Kidney tubule cell (primary cell): ENCODE measurements at places on chromosomes 16 and 17.

DNA sequence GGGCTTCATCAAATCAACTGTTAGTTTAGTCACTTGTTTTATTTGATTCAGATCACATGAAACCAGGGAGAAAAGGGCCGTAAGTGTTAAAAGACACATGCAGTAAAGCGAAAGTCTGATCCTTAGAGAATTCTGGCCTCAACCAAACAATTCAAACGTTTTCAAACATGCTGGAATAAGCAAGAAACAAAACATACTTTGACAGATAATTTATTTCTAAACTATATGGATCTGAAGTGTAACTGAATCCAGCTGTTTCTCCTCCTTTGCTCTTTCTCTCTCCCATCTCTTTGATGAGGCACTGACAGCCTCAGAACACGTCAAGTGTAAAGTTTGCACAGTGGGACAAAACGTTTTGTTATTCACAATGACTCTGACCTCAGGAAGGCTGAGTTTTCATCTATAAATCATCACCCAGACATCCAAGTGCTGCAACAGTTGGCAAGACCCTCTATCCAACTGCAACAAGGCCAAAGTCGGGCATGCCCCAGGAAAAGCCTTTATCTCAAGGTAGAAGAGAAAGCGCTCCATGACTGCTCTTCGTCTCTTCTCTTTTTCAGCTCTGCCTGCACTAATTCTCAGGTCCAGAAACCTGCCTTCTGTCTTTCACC, 267.1 kb upstream of the MYOCD start:
- no peak for DNase-seq

GRCh38 chr16:50678531-50678930, 2.6 kb downstream of the SNX20 start:
- no peak for DNase-seq

- no peak for DNase-seq
These were observed 47.1 kb downstream of the ABAT start for GRCh38 chr16:8721336-8722024.

GRCh38 chr17:62064791-62065563, at the start of gene MED13:
MED13 (minus strand) TSS chr17:62065278; CDS start chr17:62065205, 73 bp downstream.
- DNase-seq: peak; percentile 46

- peak; percentile 77 for DNase-seq
These were observed 143.2 kb upstream of the ASIC2 start for GRCh38 chr17:33436321-33436720.

DNA sequence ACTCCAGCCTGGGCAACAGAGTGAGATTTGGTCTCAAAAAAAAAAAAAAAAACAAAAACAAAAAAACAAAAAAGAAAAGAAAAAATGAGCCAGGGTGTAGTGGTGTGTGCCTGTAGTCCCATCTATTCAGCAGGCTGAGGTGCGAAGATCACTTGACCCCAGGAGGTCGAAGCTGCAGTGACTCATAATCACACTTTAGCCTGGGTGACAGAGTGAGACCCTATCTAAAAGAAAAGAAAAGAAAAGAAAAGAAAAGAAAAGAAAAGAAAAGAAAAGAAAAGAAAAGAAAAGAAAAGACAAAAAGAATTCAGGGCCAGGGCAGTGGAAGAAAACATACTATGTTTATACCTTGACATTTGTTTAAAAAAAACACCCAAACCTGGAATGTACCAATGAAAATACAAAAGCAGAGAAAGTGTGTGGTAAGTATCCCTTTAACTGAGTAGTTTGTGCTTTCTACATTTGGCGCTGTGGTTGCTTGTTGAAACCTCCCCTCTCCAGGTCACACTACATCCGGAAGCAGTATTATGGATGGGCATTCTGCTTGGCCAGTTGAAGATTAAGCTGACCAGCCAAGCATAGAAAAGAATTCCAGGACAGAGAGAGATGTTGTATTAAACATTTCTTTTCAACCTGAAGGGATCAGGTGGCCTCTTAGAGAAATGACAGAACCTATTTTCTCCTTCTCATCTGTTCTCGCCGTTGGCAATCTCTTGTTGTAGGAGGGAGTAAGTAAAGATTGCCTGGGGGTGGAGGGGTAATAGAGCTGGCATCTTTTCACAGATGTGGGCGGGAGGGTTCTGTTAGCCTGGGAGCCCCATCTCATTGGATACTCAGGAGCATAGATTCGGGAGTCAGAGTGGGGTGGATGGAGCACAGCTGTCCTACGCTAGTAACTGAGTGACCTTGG, 12.1 kb upstream of the PRKCB start:
- DNase-seq: peak; percentile 80

GRCh38 chr17:45229681-45230409, 8.2 kb downstream of the FMNL1 start:
- DNase-seq: no peak

DNA sequence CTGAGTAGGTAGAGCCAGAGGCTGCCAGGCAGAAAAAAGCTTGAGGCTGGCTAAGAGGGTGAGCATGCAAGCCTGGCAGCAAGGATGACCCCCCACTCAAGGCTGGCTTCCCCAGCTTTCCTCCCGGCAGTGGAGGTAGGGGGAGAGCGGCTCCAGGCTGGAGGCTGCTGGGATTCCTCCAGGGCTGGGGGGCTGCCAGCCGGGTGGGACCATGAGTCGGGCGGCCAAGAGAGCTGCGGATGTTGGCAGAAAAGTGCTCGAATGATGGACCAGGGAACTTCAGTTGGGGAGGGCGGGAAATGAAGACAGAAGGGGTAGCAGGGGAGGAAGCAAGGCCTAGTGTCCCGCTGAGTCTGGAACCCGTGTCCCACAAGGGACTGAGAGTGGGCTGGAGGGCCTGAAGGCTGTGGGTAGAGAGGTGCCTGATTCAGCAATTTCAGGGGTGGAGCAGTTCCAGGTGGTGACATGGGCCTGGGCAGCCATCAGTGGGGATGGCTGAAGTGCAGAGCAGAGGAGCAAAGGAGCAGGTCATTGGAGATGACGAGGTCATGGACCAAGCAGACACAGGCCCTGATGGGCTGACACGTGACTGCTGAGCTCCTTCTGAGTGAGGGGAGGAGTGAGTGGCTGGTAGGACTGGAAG, 20.3 kb downstream of the HSD11B2 start:
- DNase-seq: no peak

DNA sequence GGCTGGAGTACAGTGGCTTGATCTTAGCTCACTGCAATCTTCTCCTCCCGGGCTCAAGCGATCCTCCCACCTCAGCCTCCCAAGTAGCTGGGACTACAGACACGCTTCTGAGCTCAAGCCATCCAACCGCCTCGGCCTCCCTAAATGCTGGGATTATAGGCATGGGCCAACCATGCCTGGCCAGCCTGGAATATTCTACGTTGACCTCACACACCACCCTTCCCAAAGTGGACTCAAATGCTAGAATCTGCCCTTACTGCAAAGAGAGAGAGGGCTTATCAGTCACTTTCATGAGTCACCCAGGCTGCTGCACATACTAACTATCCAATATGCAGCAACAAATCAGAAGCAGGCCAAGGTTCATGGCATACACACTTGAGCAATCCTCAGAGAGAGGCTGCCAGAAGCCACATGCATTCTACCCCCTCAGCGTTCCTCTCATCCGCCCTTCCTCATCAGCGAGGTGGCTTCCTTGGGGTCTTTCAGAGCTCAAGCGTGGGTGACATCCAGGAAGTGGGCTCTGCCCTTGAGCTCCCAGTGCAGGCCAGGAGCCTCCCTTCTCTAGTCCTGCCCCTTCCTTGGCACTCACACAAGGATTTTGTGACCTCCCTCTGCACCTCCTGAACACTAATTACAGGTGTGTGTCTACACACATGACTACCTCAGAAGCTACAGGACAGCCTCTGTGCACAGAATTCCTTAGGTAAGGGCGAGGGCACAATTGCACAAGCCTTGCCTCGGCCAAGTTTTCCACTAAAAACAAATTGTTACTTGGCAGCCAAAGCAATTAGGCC, 24.8 kb upstream of the SIAH1 start:
- DNase-seq: peak; percentile 88

DNA sequence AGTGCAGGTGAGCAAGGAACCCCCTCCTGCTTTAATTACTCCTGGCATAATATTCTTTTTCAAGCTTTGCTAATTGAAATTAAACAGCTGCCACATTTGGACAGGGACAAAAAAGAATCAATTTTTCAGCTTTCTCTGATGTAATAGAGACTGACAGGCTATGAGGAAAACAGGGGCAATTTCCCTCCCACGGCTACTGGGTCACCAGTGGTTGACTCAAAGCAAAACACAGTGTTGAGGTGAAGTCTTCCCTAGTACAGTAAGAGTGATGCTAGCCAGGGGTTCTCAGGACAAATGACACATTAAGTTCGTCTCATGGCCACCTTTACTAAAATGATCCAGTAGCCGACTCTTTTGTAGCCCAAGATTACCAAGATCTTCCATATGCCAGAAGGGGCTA, 38.6 kb upstream of the PMFBP1 start:
- DNase-seq: no peak

GRCh38 chr16:53559270-53559951, 56.4 kb upstream of the AKTIP start:
- DNase-seq: no peak

DNA sequence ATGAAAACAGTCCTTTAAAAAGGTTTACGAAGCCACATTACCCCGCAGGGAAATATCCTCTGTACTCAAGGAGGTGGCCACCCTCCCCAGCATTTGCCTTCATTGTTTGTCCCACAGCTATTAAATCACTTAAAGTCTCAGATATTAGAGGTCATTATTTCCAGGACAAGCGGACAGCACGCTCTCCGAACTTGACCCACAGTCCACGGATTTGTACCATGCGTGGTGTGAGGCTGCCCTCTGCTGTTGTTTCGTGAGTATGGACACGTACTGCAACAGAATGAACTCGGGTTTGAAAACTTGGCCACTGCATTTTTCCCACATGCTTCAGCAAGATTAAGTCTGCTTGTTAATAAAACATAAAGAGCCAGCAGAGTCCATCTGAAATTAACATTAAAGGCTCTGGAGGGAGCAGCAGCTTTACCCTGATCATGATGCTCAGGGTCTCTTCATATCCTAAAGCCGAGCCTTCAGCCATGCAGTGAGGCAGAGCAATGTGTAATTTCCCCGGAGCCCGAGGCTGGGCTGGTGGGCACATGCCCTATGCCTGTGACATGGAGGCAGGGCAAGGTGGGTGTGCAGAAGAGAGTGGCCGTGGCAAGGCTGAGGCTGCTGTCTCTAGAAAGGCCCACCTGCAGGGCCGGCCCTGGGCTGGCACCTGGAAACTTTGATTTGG, 19.7 kb downstream of the MEAK7 start:
- peak; percentile 55 for DNase-seq

DNA sequence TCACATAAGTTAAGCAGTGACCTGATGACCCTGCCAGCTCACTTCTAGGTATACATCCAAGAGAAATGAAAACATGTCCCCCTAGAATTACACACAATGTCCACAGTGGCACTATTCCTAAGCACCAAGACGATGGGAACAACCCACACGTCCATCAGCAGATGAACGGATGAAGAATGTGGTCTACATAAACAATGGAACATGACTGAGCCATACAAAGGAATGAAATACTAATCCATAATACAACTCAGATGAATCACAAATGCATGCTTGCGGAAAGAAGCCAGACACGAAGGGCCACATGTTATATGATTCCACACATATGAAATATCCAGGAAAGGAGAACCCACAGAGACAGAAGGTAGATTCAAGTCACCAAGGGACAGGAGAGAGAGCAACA, 17.4 kb downstream of the USP22 start:
- no peak for DNase-seq

- DNase-seq: peak; percentile 99
These were observed 208.9 kb downstream of the SHISA9 start for GRCh38 chr16:13110124-13110796.

DNA sequence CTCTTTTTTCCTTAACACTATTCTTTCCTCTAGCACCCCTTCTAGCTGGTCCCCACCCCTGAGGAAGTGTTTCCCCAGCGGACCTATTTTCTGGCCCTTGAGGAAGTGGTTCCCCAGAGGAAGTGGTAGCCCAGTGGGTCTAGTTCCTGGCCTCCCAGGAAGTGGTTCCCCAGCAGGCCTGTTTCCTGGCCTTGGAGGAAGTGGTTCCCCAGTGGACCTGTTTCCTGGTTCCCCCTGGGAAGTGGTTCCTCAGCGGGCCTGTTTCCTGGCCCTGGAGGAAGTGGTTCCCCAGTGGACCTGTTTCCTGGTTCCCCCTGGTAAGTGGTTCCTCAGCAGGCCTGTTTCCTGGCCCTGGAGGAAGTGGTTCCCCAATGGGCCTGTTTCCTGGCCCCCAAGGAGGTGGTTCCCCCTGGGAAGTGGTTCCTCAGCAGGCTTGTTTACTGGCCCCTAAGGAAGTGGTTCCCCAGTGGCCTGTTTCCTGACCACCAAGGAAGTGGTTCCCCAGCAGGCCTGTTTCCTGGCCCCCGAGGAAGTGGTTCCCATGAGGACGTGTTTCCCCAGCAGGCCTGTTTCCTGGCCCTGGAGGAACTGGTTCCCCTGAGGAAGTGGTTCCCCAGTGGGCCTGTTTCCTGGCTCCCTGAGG, 58.3 kb downstream of the NTN1 start:
- DNase-seq: no peak

DNA sequence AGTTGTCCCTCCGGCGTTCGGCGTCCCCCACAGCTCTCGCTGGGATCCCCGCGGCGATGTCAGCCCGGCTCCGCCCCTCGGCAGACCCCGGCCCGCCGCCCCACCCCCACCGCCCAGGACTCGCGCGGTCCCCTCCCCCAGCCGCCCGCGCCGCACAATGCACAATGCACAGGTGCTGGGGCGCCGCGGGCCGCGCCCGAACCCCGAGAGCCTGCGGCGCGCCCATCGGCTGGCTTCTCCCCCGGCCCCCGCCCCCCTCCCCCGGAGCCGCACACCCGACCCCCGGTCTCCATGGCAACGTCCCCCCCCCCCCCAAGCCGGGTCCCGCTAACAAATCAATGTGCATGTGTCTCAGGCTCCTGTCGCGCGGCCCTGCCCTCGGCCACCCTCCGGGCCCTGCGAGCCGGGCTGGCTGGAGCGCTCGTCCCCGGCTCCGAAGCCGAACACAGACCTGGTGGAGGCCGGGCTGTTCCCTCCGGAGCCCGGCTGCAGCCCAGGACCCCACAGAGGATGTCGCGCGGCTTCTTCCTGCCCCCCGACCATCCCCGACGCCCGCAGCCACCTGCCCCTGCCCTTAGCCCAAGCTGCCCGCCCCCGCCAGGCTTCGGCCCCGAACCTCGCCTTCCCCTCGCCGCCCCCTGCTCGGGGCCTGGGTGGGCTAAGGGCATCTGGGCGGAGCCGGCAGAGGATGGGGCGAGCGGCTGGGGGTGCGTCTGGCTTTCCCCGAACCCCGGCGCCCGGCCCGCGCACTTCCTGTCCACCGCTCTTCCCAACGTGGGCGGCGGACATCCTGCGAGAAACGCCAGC, 818 bp upstream of the CBX8 start:
- DNase-seq: no peak

GRCh38 chr17:44304651-44305050, 3.8 kb upstream of the RUNDC3A start:
- no peak for DNase-seq
